Activated CD4-positive, alpha-beta memory T cell treated with anti-CD3 and anti-CD28 coated beads, Interleukin-2, amount 10 ng/mL, durations not matched to agents 7 days and 5 days (primary cell): ENCODE measurements at places on chromosomes 2 and 18.

DNA sequence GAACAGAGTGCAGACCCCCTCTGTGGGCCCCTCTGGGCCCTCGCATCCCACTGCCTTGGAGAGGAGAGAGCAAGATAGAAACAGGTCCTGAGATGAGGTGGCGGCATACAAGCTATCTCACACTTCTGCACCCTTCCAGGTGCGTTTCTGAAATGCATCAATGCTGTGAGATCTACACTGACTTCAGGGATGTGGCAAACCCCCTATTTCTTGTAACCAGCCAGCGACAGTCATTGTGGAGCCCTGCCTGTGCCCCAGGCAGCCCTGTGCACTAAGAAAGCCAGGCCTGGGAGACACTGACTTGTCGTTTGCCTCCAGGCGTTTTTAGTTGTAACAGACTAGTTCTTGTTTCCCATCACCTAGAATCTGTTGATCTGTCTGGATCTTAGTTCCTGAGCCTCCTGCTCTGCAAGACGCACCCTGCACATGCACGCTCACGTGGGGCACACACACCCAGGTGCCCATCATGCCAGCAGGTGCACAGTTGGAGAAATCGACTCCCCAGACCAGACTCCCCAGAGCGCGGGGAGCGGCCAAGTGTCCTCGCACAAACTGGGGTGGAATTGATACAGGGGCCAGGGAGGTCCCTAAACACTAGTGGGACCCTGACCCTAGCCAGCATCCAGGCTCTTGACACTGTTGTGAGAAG, 238.0 kb downstream of the FAM210A start:
- DNase-seq = no peak
- no peak overlapping the region for H3K4me3 ChIP-seq
- H3K36me3 ChIP-seq = peaks cover 13% of the 10 kb centered on the region
- peaks cover 3% of the 10 kb centered on the region for H3K4me1 ChIP-seq

GRCh38 chr2:175463589-175464310, 282.2 kb upstream of the ATP5MC3 start:
- no peaks in the 10 kb centered on the region for H3K27me3 ChIP-seq
- no peak overlapping the region for H3K4me3 ChIP-seq
- no peak for DNase-seq
- H3K36me3 ChIP-seq = no peaks in the 10 kb centered on the region
- no peaks in the 10 kb centered on the region for H3K4me1 ChIP-seq
- no peak overlapping the region for H3K27ac ChIP-seq

DNA sequence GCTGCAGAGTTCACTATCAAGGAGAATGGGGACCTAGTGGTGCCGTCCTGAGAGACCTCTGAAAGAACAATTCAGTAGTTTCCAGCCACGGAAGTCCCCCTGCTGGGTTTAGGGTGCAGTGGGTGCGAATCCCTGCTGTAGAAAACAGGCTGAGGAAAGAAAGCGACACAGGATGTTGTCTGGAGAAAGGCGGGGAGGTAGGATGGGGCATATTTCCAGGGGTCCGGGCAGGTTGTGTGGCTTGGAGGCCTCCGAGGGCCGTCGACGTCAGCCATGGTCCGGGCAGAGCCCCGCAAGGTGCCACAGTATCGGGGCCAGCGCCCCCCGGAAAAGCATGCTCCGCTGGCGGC, 807 bp upstream of the CREB1 start:
- H3K27ac ChIP-seq = peak overlapping the region; percentile 95
- peaks cover 25% of the 10 kb centered on the region for H3K36me3 ChIP-seq
- H3K4me1 ChIP-seq = peaks cover 56% of the 10 kb centered on the region
- no peaks in the 10 kb centered on the region for H3K27me3 ChIP-seq
- peak; percentile 57 for DNase-seq
- peak overlapping the region; percentile 91 for H3K4me3 ChIP-seq

- no peak for DNase-seq
- H3K4me3 ChIP-seq = no peak overlapping the region
- H3K27ac ChIP-seq = no peak overlapping the region
- H3K4me1 ChIP-seq = no peaks in the 10 kb centered on the region
- H3K36me3 ChIP-seq = no peaks in the 10 kb centered on the region
Measured at GRCh38 chr2:46410273-46411244, 68.8 kb upstream of the TMEM247 start.

DNA sequence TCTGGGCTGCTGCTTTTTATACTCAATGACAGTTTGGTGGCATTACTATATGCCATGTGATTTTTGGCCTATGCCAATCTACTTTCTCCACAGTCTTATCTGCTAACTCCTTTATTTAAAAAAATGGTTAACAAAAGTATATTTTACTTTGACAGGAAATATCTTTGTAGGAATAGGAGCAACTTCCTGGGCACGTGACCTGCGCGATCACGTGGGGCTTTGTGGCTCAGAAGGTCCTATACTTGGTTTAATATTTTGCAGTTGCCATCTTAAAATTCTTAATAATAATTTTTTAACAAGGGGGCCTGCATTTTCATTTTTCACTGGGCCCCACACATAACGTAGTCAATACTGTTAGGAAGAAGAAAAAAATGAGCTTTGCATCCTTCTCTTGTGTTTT, 249.7 kb downstream of the ACTR3 start:
- H3K27me3 ChIP-seq = no peaks in the 10 kb centered on the region
- H3K4me1 ChIP-seq = no peaks in the 10 kb centered on the region
- H3K27ac ChIP-seq = no peak overlapping the region
- H3K4me3 ChIP-seq = no peak overlapping the region
- no peaks in the 10 kb centered on the region for H3K36me3 ChIP-seq
- no peak for DNase-seq
